Urothelium cell line (cell line): ENCODE measurements at places on chromosomes 12 and 14.

DNA sequence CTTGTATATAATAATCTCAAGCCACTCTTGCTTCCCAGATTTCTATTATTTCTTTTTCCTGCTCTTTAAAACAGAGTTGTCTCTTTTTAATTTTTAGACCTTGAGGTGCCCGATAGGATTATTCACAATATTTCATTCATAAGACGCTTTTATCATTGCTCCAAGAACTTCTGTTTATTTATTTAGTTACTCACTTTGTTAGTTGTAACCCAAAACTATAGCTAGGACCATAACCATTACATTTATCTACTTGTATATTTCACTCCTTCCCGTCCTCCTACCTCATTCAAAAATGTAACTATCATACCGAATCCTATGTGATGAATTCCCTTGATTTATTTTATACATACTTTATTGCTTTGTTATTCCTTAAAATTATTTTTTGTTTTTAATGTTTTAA, 7.1 kb downstream of the EIF2S3B start:
- no peak for DNase-seq

DNA sequence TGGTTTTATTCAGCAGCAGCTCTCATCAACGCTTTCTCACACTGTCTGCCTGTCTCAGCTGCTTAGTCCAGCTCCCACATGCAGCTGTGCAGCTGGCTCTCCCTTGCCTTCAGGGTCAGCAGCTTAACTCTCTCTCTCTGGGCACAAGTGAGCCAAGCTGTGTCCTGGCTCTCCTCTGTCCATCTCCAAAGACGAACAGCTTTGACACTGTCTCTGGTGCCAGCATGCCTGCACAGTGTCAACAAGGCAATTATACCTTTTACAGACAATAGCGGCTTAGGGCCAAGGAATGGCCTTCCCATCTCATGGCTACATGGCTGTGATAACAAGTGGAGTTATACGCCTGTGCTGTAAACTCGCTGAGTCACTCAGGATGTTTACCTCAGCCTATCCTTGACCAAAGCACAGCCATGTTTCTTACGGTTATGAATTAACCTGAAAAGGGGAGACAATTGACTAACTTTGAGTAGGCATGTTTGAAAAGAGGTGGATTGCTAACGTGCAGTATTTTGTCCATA, 38.4 kb upstream of the MANSC4 start:
- DNase-seq = no peak

- DNase-seq = no peak
Measured at GRCh38 chr12:47147739-47148138, 68.0 kb upstream of the AMIGO2 start.

GRCh38 chr12:58920961-58921861, 907 bp upstream of the LRIG3 start:
- no peak for DNase-seq

DNA sequence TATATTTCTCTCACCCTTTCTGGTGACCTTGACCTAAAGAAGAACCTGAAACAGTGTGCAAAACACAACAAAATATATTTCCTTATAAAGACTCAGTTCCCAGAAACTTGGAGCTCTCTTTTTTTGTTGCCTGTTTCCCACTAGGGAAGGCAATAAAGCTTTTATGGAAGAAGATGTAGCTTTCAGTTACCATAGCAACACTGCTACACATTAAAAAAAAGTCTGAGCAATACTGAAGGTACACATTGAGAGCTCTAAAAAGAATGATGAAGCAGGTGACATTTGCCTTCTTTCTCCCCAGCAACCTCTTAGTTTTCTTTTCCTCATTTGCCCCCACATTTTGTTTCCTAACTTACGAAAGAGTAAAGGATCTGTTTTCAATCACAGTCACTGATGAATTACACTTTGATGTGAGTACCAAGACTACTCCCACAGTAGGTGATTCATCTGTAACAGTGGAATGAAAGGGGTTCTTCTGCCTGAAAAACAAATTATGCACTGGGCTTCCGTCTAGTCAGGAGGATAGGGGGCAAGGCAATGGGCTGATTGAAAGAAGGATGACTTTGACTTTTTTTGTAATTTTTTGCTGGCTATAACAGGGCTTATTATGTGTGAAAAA, 1.1 kb upstream of the CATSPERB start:
- DNase-seq = no peak

GRCh38 chr12:84375449-84376170, 537.0 kb downstream of the SLC6A15 start:
- no peak for DNase-seq

- no peak for DNase-seq
Measured at GRCh38 chr12:128326406-128326805, 59.4 kb downstream of the TMEM132C start.

GRCh38 chr12:105485321-105485910, 154.9 kb downstream of the C12orf75 start:
- DNase-seq = peak; percentile 33

DNA sequence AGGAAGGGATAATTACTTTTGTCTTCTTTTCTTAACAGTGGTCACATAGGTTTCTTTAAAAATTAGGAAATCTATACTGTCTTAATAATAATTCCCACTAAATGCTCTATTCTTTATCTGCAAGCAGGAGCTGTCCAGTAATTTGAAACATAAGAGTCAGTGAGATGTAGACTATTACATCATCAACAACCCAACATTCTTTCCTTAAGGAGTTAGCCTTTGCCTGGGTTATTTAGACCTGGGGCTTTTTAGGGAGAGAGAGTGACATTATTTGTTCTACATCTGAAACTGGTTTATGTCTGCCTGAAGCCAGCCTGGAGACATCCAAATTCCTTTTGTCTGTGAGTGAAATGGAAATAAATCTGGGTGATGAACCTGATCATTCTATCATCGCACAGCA, 294.4 kb downstream of the TMTC2 start:
- no peak for DNase-seq

GRCh38 chr12:76018111-76018510, 13.5 kb downstream of the PHLDA1 start:
- no peak for DNase-seq

DNA sequence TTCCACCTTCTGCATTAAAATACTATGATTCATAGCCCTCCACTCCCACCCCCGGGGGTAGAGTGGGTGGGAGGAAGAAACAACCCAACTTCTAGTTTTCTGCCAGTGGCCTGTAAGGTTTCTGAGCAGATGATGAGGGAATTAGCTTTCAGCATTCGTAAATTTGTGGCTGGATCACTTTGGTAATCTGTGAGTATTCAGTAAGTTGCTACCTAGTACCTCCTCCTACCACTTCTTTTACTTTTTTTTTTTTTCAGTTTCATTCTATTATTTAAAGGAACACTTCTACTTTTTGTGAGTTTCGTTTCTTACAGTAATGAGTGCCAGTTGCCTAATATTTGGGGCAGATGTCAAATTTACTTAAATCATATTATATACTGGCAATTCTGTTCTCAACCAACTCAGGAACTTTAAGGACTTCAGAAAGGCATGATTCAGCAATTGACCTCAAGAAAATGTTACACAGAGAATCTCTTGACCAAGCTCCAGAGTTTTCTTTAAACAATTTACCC, 42.4 kb upstream of the EMP1 start:
- no peak for DNase-seq
